NCI-H345 (cell line): ENCODE measurements at places on chromosomes 3 and 15.

DNA sequence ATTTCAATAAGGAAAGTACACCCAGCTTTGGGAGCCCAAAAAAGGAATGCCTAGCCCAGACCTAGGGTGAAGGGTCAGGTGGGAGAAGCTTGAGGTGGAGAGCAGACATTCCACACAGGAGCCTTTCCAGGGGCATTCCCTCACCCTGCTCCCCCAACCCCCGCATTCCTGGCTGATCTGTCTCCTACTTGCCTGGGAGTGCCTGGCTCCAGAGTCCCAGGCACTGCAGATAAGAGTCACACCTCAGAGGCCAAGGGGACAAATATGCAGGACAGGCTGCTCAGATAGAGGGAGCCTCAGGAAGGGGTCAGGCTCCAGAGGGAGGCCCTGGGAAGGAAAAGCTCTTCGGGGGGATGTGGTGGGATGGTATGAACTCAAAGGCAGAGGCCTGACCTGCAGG lies 20.8 kb upstream of the HCN4 start:
- DNase-seq: no peak

DNA sequence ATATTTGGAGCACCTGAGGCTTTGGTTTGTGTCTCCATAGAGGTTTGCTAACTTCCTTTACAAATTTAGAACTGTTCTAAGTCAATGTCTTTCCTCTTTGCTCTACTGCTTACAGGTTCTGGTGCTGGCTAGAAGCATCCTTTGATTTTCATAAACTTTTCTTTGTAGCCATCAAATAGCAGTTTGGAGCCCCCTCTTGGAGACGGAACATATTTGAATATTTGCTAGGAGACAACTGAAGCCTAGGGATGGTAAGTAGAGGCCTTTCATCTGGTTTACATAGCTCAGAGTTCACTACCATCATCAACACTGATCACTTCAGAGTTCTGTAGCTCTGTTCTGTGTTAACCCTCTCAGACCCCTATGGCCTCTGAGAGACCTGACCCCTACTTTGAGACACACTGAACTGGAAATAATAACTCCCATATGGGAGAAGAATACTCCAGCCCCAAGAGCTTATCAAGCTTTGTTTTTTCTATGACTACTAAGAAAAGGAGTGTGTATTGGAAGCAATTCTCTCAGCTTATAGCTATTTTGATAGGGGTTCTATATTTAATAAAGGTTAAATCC lies 420.4 kb downstream of the EPHA3 start:
- no peak for DNase-seq

DNA sequence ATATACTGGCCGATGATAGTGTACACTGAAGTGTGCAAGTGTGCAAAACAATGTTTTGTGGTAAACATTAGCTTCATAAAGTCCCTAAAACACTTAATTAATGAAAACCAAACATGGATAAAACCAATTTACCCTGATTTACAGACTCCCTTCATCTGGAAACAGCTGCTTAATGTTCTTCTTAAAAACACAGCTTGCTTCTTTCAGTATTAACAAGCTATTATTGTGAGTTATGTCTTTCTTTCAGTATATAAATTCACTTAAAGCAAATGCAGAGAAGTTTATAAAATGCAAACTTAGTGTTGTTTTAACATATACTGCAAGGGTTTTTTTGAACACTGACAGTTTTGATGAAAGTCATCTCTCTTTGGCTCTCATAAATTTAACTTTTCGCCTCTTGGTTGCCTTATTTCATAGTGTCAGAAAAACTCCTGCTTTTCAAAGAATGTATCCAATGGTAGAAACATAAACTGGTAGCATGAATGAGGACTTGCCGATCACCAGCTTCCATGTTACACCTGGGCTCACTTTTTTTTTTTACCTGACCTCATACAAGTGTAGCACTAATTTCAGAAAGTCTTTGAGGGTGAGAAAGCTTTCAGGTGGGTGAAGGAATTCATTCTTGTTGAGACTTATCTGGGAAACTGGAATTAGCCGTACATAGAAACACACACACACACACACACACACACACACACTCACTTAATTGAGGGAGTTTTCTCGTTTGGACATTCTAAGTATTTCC lies 532.2 kb downstream of the ROBO2 start:
- no peak for DNase-seq

DNA sequence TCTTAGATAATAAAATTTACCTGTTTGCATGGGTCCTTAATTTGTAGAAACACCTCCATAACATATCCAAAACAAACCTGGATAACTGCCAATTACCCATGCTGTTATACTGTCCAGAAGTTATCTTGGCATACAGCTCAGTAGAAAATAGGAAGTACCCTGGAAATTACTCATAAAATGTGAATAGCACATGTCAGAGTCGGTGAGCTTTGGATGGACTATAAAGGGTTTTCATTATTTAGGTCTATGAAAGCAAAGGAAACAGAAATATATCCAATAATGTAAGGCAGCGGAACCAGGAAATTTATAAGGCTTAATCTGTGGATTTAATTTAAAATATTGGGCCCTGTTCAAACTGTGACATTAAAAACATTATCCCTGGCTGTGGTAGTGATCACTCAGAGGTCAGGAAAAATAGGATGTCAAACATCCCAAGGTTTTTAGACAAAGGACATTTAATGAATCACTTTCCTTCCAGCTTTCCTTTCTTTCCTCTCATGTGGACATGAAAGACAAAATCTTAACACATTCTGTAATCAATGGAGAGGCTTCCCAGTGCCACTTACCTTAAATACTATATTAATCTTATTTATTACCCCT lies 459.0 kb upstream of the DPH6 start:
- DNase-seq: no peak

- no peak for DNase-seq
Measured at GRCh38 chr3:117928836-117929235, 1105.8 kb downstream of the IGSF11 start.

GRCh38 chr15:77617476-77618230 lies 15.1 kb downstream of the LINGO1 start:
- no peak for DNase-seq

- no peak for DNase-seq
Measured at GRCh38 chr3:85054579-85054978, 95.8 kb downstream of the CADM2 start.

DNA sequence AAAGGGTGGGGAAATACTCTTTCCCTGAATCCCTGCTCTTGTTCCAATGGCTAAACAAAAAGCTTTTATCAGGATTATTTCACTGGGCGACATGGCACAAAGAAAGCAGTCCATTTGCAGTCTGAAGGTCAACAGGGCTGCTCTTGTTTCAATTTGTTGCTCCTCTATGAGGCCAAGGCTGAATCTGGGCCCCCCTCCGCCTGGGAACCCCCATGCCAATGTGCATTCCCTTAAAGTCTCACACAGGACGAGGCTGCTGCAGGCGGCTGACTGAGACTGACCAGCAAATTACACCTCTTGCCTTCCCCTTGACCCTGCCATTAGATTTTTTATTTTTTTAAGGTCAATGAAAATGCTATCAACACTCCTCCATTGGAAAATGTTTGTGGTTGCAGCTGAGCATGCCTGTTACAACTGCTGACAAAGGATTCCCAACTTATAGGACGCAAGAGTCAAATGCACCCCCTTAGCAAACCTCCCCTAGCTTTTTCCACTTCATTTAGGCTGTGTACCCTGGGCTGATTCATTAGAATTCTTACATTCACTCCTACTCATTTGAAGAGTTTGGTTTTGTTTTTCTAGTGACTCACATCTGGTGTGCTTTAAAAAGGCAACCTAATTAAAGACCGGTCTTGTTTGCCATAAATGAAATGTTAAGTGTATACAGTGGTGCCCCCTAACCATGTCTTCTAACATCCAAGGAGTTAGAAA lies 60.8 kb upstream of the ARHGEF3 start:
- no peak for DNase-seq

GRCh38 chr3:123152687-123153086 lies 49.1 kb upstream of the SEC22A start:
- DNase-seq: no peak

GRCh38 chr3:19070325-19070724 lies 78.0 kb upstream of the KCNH8 start:
- DNase-seq: no peak

GRCh38 chr3:171840811-171841619 lies 2.1 kb upstream of the TMEM212 start:
- DNase-seq: no peak

GRCh38 chr15:26615188-26615926 lies 157.5 kb downstream of the GABRB3 start:
- DNase-seq: no peak
